ENCODE measurements at places on chromosomes 6 and 20. TPM values are rescaled to one million over a fixed set of nuclear protein-coding genes. Genes with fewer than 3 reads are reported as not detected.

DNA sequence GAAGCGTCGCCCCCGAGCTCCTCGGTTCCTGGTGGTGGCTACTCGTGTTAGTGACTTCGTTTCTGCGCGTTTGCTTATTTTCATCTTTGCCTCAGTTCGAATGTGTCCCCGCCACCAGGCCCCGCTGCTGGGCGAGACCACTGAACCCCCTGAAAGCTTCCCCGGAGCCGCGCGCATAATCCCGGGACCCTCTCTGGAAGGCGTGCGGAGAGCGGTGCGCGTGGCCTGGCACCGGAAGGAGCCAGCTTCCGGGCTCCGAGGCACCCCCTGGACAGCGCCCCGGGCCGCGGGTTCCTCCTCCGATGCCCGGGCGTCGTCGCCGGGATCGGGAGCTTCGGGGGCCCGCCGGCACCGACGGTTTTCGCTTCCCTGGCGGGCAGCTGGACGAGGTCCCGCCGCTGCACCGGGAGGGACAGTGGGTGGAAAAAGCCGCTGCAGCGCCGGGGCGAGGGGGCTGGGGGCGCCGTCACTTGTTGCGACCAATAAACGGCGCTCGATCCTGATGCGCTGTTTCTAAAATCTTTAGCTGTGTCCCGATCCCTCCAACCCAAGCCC, 643 bp upstream of the SLC35D3 start:
- H3K27me3 ChIP-seq, result no peaks in the 10 kb centered on the region
- peak; percentile 70 for DNase-seq
- no peaks in the 10 kb centered on the region for H3K36me3 ChIP-seq

DNA sequence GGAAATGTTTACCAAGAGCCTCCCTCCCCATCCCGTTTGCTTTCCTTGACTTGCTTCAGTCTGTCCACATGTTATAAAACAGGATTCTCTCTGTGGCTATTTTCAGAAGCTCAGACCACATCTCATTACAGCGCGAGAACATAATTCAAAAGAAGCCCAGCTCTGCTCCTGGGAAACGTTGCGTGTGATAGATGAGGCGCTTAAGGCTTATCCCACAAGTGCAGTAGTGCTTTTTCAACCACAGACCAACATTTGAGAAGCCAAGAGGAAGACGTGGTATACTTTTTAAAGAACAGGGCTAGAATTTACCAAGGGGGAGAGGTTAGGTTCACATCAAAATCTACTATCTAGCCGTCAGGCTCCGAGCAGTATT, 239.5 kb downstream of the SLC24A3 start:
- H3K4me1 ChIP-seq, result peaks cover 23% of the 10 kb centered on the region
- H3K4me3 ChIP-seq, result no peak overlapping the region
- no peaks in the 10 kb centered on the region for H3K27me3 ChIP-seq
- no peak overlapping the region for H3K27ac ChIP-seq

GRCh38 chr6:33384581-33385020, 7.0 kb upstream of the KIFC1 start:
- no peaks in the 10 kb centered on the region for H3K36me3 ChIP-seq
- H3K4me1 ChIP-seq, result no peaks in the 10 kb centered on the region
- no peak overlapping the region for H3K4me3 ChIP-seq
- no peaks in the 10 kb centered on the region for H3K27me3 ChIP-seq

GRCh38 chr6:1832844-1833787, 223.4 kb downstream of the FOXC1 start:
- H3K4me1 ChIP-seq, result peaks cover 22% of the 10 kb centered on the region
- H3K27ac ChIP-seq, result peak overlapping the region; percentile 28

GRCh38 chr6:166251655-166252054, 56.5 kb downstream of the PRR18 start:
- H3K36me3 ChIP-seq, result no peaks in the 10 kb centered on the region
- H3K27me3 ChIP-seq, result peaks cover 57% of the 10 kb centered on the region
- no peak for DNase-seq
- peaks cover 10% of the 10 kb centered on the region for H3K4me1 ChIP-seq
- no peak overlapping the region for H3K27ac ChIP-seq

Gene RTF2
- 80.9 TPM for total RNA-seq
